Body of pancreas (tissue), 4 donors: ENCODE measurements at places on chromosomes 1 and 21. TPM values are rescaled to one million over a fixed set of nuclear protein-coding genes. Genes with fewer than 3 reads are reported as not detected.

Gene TRIM46
- total RNA-seq: 0.26 TPM

Gene RABGGTB
- 50.6 TPM for total RNA-seq

Gene THEM5
- not detected for total RNA-seq

Gene VHLL
- total RNA-seq: not detected

Gene SLC16A1
- total RNA-seq: 2.9 TPM

Gene CLDN17
- total RNA-seq: not detected

Gene NBPF6
- not detected for total RNA-seq

Gene BARHL2
- not detected for total RNA-seq

Gene USP24
- 68.6 TPM for total RNA-seq

Gene FAM43B
- 0.26 TPM for total RNA-seq

Gene TFF2
- total RNA-seq: 1.3 TPM

Gene MTR
- 26.7 TPM for total RNA-seq

Gene S100B
- total RNA-seq: 33.9 TPM

Gene C1orf94
- total RNA-seq: not detected

Gene NFIA
- total RNA-seq: 21.5 TPM

Gene EDARADD
- total RNA-seq: 8.9 TPM

Gene PBX1
- total RNA-seq: 111 TPM

Gene OR2T1
- total RNA-seq: not detected

Gene C1orf87
- not detected for total RNA-seq

Gene F13B
- total RNA-seq: not detected

Gene LRRIQ3
- total RNA-seq: 0.26 TPM

Gene ADARB1
- 11.5 TPM for total RNA-seq

Gene MAP1LC3C
- 9.6 TPM for total RNA-seq

Gene OR2AK2
- total RNA-seq: not detected

Gene WNT2B
- 3.9 TPM for total RNA-seq

Gene SLC9C2
- total RNA-seq: not detected

Gene ABCA4
- under 0.01 TPM for total RNA-seq

Gene LRRC71
- total RNA-seq: not detected

Gene FNDC5
- not detected for total RNA-seq

Gene NECTIN4
- 4.2 TPM for total RNA-seq

Gene CD247
- 2.3 TPM for total RNA-seq

Gene KRTAP19-3
- not detected for total RNA-seq

Gene OR10J5
- total RNA-seq: not detected

Gene OTUD3
- total RNA-seq: 3.6 TPM

Gene SEC22B
- total RNA-seq: 20.8 TPM

Gene IL12RB2
- 3.3 TPM for total RNA-seq

Gene NCSTN
- 30.7 TPM for total RNA-seq

Gene MYOG
- not detected for total RNA-seq

Gene MYCBP
- total RNA-seq: 14.0 TPM

Gene CAPZA1
- 56.0 TPM for total RNA-seq

Gene FMO2
- 18.9 TPM for total RNA-seq

Gene ANKRD65
- 15.5 TPM for total RNA-seq

Gene TMEM52
- total RNA-seq: 65.6 TPM

Gene S100A3
- not detected for total RNA-seq

Gene POTED
- total RNA-seq: not detected

Gene TTC24
- total RNA-seq: not detected
